Metanephros (tissue), 2 donors: ENCODE measurements at places on chromosomes 16 and 17. TPM values are rescaled to one million over a fixed set of nuclear protein-coding genes. Genes with fewer than 3 reads are reported as not detected.

SPN gene
- 7.0 TPM for total RNA-seq

TP53TG3C gene
- not detected for total RNA-seq

ABCA3 gene
- total RNA-seq, result 7.3 TPM

ADAD2 gene
- total RNA-seq, result 0.18 TPM

CES5A gene
- total RNA-seq, result not detected

CDH13 gene
- total RNA-seq, result 40.6 TPM

FN3K gene
- total RNA-seq, result 32.0 TPM

EPOP gene
- 0.70 TPM for total RNA-seq

TBX4 gene
- 0.58 TPM for total RNA-seq

P2RX5 gene
- 5.4 TPM for total RNA-seq

KAT2A gene
- 34.3 TPM for total RNA-seq

ALDH3A1 gene
- 3.6 TPM for total RNA-seq

FBXO47 gene
- total RNA-seq, result not detected

RHBDL3 gene
- 1.3 TPM for total RNA-seq

ACBD4 gene
- total RNA-seq, result 11.5 TPM

C17orf67 gene
- 1.8 TPM for total RNA-seq

GDPD1 gene
- total RNA-seq, result 4.0 TPM

TPSAB1 gene
- total RNA-seq, result 0.99 TPM

TSR3 gene
- total RNA-seq, result 50.7 TPM

KRTAP17-1 gene
- not detected for total RNA-seq

GNAO1 gene
- total RNA-seq, result 4.1 TPM

PRR35 gene
- 9.4 TPM for total RNA-seq

GCGR gene
- 14.0 TPM for total RNA-seq

WFDC1 gene
- 4.5 TPM for total RNA-seq

ANKRD40CL gene
- total RNA-seq, result not detected

ZFPM1 gene
- total RNA-seq, result 2.8 TPM

FOXL1 gene
- 16.1 TPM for total RNA-seq

HAGHL gene
- 4.5 TPM for total RNA-seq

C16orf54 gene
- total RNA-seq, result 1.4 TPM

CCL4 gene
- total RNA-seq, result 6.0 TPM

ABCC6 gene
- total RNA-seq, result 23.2 TPM

KRT40 gene
- 0.23 TPM for total RNA-seq

ABCA9 gene
- total RNA-seq, result 12.1 TPM

ASGR2 gene
- total RNA-seq, result 2.2 TPM

NAGS gene
- total RNA-seq, result 8.9 TPM

CWC25 gene
- 14.2 TPM for total RNA-seq

SOX8 gene
- 8.5 TPM for total RNA-seq

ITGAD gene
- total RNA-seq, result 0.18 TPM

RRAD gene
- 21.4 TPM for total RNA-seq

MOSMO gene
- total RNA-seq, result 17.9 TPM

GDPD3 gene
- total RNA-seq, result 4.7 TPM
